T-helper 22 cell (primary cell): ENCODE measurements at places on chromosomes 3 and 15.

DNA sequence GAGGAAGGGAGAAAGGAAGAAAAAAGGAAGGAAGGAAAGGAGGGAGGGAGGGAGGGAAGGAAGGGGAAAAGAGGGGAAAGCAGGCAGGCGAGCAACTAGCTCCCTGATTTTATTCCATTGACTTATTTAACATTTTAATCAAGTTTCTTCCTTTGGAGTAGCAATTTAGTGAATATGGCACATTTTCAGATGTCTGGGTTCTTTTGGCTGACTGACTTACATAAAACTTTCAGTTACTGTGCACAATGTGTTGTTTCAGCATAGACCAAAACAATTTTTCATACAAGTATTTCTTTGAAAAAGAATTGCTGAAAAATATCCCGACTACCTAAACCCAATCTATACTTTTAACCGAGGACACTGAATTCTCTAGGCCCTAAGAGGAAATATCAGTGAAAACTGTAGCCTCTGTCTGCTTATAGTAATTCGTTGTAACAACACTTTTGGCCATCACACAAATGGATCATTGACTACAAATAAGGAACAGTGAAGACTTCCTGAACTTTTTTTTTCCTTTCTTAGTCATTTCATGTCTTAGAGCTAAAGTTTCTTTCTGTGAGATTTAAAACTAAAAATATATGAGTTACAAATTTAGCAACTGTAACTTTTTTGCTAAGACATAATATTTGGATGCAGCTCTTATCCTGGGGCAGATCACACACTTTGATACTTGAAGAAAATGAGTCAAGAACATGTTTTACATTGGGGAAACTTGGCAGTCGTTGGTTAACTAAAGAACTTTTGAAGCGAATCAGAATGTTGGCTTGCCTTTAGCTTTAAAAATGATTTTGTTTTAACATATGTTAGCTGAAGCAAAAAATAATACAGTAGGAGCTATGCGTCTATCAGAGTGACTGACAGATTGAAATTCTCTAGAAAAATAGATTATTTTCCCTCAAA lies 79.6 kb downstream of the SOX2 start:
- no peak for DNase-seq

DNA sequence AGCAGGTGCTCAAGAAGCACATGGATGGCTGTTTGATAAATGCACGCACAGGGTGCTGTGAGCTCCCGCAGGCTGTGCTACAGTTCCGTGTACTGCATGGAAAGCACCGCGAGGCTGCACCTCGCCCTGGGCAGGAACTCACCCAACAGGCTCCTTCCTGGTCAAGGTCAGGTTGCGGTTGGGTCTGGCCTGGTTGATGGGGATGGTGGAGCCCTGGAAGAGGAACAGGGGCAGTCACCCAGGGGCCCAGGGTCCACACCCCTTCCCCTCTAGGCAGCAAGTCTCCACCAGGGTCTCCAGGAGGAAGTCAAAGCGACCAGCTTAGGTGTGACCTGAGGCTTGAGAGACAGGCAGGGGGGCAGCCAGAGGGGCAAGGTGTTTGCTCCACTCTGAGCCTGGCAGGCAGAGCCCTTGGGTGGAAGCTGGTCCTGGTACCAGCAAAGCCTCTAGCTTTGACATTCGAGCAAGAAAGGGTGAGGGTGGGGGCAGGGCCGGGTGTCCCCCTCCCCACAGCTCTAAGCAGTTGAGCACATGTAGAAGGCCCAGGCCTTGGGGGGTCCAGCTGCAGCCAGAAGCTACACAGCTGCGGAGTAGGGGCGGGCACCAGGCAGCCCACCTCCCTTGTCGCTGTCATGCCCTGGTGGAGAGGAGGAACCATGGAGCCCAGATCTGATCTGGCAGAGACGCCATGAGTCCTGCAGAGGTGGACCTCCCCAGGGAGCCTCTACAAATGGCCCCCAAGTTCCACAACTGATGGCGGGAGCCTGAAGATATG lies 46.3 kb upstream of the SLC41A3 start:
- no peak for DNase-seq

DNA sequence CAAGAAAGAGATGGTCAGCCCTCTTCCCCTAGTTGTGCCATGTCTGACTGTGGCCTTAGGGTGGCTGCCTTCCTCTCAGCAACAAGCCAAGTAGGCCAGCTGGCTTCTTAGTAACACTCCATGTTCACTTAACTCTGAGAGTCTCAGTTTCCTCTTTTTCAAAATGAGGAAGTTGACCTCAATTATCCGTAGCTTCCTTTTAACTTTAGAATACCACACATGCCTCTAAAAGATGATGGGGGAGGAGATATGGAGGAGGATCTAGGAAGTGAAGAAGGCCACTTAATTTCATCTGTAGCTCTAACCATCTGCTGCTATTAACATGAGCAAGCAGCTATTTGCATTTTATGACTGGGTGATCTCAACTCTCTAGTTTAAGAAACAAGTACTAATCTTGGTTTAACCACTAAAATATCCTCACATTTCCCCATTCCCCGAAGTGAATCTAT lies 32.9 kb downstream of the CD200R1L start:
- no peak for DNase-seq

DNA sequence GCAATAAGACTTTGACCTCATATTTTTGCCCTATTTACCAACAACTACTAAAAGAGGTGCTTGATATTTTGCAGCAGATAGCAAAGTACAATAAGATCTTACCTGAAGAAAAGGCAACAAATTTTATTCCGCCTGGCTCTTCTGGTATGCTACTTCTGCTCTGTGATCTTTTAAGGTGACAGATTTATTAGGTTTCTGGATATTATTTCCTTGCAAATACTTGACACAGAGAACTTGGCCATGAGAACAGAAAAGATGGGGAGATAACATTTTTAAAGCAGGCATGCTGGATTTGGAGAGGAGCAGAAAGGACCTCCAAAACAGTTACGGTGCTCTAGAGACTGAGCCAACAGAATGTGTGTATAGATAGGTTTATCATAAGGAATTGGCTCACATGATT lies 86.7 kb upstream of the RNF7 start:
- no peak for DNase-seq

DNA sequence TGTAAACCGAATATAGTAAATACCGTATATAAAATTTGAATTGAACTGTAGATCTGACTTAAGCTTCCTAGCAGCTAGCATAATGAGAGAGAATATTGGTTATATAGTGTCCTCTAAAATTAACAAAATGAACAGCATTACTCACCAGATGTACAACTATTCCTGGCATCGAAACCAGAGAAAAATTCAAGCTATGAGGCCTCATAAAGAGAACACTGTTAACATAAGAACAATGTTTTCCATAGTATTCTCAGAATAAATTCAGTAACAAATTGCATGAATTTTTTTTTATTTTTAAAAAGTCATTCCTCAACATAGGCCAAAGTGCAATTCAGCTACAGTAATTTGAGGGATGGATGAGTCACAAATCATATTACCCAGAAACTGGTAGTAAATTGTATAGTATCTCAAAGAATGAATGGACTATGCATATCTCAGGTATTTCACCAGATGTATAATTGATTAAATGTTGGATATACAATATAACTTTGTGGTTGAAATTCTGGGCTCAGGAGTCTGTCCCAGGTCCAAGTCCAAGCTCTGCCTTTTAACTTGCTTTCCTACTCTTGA lies 5.0 kb downstream of the TMEM207 start:
- DNase-seq = no peak

DNA sequence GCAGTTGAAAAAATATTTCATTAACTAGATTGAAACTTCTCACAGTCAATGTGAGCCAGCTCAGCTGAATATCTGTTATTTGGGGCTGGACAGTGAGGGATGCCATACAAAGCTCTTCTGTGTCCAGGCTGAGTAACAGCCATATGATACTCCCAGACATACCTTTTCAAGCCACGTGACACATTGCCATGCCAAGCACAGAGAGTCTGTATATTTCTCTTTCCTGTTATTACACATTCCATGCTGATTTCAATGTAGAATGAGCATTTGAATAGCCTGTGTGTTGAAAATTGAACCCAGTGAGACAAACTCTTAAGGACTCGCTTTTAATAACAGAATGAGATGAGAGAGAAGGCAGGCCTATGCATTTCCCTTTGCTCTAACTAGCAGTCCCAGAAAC lies 334.7 kb upstream of the RASGRP1 start:
- DNase-seq = no peak

- no peak for DNase-seq
Observed at GRCh38 chr3:37545479-37545878, 316.2 kb upstream of the CTDSPL start.

DNA sequence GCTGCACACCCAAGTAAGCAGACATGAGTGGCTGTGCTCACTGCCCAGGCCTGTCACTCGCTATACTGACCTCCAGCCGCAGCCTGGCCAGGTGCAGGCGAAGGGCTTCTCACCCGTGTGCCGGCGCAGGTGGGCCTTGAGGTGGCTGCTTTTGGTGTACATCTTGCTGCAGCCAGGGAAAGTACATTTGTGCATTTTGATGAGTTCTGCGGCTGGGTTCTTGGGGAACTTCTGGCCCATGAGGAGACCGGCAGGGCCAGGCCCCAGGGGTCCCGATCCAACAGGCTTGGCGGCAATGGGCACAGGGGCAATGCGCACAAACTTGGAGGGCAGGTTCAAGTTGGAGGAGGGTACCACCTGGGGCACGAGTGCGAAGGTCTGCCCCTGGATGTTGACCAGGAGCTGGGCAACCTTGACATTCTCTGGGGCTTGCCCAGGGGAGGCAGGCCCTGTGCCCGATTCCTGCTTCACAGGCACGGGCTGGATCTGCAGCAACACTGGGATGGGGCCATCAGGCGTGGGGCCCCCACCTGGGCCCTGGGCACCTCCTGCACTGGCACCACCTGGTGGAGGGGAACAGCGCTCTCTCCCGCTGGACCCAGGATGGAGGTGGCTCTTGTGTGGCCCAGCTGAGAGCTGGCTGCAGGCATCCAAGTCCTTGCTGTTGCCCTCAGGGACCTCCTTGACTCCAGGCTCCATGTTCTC lies 5.3 kb downstream of the KLF15 start:
- DNase-seq = no peak

DNA sequence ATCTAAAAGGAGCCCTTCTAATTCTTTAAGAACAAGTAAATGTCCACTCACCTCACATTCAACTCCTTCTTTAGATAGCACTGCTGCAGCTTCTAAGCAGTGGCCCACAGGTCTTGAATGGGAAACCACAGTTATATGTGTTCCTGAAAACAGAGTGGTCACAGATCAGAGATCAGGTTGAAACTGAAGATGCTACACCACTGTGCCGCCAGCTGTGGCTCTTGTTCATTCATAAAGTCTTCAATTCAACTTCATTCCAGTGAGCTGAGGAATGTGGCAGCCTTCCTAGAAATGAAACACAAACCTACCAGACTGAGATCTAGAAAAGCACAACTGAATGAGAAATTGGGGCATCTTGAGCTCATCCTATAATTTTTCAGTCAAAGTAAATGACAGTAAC lies 4.0 kb downstream of the PDHB start:
- DNase-seq = no peak

DNA sequence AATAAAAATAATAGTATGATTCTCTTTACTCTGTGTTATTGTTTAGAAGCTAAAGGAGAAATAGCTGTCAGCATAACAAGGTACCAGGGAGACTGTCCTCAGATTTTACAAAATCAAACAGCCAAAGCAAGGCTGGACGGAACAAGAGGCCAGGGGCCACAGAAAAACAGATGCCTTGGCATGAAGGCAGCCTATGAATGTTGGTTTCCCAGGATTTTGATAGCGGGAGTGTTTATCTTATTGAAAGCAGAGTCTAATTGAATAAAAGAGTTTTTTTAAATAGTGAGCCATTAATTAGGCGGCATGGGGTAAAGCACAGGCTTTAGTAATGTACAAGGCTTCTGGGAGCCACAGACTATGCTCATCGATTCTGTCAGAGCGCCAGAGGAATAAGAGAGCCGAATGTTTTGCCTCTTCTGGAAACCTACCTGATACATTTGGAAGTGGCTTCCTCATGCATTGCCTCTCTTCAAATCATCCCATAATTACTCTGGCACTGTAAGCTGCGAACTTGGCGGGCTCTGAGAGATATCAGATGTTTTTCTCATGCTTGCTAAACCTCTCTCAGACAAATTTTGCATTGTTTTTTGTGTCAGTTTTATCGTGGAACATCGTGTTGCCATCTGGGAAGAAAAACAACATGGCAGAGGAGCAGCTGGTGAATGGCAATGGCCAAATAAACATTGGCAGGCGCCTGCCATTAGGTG lies 30.4 kb upstream of the TMCO5A start:
- DNase-seq = no peak

- no peak for DNase-seq
Observed at GRCh38 chr15:89647191-89647851, 7.9 kb downstream of the KIF7 start.

GRCh38 chr3:31129241-31129640 lies 234.8 kb upstream of the GADL1 start:
- no peak for DNase-seq

- DNase-seq = no peak
Observed at GRCh38 chr3:22568285-22568684, 634.8 kb upstream of the UBE2E2 start.

DNA sequence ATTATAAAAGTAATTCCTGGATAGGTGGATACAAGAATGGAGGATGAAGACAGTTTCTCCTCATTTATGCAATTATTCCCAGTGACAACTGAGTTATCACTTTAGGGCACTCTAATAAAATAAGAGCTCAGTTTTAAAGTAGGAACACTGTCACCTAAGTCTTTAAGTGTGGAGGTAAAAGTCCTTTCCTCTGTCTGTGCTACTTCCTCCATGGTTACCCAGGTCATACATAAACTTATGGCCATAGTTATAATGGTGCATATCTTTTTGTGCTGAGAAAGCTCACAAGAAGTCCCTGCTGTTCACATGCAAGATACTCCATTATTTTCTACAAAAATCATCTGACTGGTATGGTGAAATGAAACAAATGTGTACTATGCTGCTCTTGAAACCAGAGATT lies 1093.6 kb downstream of the IGSF11 start:
- no peak for DNase-seq
